ENCODE measurements at places on chromosomes 7 and 10. TPM values are rescaled to one million over a fixed set of nuclear protein-coding genes. Genes with fewer than 3 reads are reported as not detected.

CNTNAP2 gene
- not detected for total RNA-seq

AGR3 gene
- total RNA-seq = not detected

URGCP gene
- 25.5 TPM for total RNA-seq

GDF10 gene
- not detected for total RNA-seq

GPR85 gene
- 5.0 TPM for total RNA-seq

CLRN3 gene
- not detected for total RNA-seq

DKK1 gene
- total RNA-seq = 74.7 TPM

PPP1R9A gene
- total RNA-seq = not detected

ANKMY2 gene
- total RNA-seq = 41.9 TPM

GSDME gene
- 88.3 TPM for total RNA-seq

MSS51 gene
- total RNA-seq = 1.1 TPM

CCL26 gene
- not detected for total RNA-seq

PNLIPRP3 gene
- not detected for total RNA-seq

SUN3 gene
- total RNA-seq = not detected

DNA sequence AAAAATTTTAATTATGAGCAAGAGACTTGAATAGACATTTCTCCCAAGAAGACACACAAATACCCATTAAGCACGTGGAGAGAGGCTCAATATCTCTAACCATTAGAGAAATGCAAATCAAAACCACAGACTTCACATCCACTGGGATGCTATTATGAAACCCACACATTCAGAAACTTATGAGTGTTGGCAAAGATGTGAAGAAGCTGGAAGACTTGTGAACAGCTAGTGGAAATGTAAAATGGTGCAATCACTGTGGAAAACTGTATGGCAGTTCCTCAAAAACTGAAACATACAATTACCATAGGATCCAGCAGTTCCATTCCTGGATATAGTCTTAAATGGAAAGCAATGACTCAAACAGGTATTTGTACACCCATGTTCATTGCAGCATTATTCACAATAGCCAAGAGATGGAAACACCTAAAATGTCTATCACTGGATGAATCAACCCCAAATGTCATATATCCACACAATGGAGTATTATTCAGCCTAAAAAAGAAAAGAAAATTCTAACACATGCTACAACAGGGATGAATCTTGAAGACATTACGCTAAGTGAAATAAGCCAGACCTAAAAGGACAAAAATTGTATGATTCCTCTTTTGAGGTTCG is 53.5 kb upstream of the FRMD4A start:
- peak; percentile 20 for DNase-seq

DNA sequence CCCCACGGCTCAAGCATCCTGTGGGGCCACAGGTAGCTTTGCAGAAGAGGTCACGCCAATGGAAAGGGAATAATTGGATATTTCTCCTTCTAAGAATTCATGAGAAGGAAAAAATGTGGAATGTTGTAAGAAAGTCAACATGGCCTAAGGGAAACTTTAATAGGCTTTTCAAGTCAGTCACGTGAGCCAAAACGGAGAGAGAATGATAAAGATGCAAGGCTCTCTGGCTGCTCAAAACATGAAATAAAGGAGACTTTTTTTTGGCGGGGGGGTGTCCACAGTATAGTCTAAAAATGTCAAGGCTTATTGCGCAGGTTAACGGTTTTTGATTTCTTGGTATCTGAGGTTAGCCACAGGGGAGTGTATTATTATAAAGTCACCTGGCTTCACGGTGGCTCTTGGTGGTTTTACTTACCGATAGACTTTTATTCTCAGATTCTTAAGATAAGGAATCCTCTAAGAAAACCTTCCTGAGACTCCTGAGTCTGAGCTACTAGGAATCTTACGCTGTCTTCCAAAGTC is 148.1 kb downstream of the ARHGAP21 start:
- DNase-seq = no peak

- no peak for DNase-seq
Measured at GRCh38 chr10:94349327-94349726, 13.4 kb downstream of the NOC3L start.

- DNase-seq = peak; percentile 41
Measured at GRCh38 chr10:69644658-69645295, 14.7 kb downstream of the FAM241B start.

GRCh38 chr7:78090616-78091015 is 292.0 kb downstream of the PHTF2 start:
- peak; percentile 16 for DNase-seq

DNA sequence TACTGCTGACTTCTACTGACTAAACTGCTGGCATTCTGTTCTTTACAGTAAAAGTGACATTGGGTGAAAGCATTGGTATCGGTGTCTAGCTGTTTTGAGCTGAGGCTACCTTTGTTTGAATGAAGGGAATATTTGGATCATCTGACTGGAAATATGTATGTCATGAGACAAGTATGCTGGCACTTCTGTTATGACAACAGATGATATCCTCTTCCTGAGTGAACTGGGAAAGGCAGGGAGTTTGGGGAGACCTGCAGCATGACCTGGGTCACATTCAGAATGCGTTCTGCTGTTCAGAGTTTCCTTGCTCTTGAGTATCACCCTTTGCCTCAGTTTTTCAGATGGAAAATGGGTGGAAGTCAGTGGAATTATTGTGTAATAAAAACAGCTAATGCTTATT is 81.8 kb downstream of the PLCE1 start:
- no peak for DNase-seq

DNA sequence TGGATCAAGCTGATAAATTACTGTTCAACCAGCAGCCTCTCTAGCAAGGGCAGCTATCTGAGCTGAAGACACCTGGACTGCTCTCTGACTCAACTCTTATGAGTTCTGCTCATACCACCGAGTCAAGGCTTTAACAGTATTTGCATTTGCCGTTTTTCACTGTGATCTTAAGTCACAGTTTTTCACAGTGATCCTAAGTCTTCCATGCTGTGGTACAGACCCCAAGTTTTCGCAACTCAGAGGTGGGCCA is 31.3 kb downstream of the PIP4K2A start:
- DNase-seq = peak; percentile 36

GRCh38 chr7:5700391-5700985 is 81.0 kb downstream of the RNF216 start:
- DNase-seq = no peak

DNA sequence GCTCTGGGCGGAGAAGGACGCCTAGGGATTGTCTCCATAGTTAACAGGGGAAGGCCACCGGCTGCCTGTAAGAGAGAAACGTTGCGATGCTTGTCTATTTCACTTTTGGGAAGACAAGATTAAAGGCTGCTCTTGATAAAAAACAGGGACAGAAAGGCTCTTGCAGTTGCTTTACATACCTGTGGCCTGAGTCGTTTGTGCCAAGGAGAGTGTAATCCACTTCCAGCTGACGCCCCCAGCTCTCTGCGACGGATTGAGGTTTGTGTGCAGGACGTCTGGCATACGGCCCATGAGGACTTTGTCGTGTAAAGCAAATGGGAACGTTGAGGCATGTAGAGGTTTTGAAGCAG is 1.1 kb downstream of the MAP3K8 start:
- DNase-seq = peak; percentile 52

DNA sequence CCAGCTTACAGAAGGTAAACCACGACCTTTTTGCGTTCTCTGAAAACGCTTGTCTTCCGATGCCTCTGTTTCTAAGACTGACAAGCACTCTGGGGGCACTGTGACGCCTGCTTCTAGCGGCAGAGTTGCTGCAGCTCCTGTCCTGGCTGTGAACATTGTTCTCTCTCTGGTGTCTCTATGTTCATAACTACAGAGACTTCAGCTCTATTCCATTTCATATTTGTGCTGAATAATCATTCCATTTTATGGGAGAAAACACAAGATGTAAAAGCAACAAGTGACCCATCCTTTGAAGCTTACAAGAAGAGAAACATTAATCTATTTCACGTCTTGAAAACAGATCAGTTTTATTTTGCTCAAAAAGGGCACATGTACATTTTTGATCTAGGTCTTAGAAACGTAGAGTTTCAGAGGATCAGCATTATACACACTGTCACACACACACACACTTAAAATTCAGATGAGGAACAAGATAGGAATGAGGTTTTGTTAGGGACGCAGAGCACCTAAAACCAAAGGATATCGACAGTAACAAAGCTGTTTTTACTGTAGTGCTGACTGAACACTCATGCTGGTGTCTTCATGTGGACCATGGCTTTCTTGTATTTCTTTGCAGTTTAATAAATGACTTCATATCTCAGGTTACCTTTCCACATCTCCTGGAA is 3.0 kb downstream of the IKZF1 start:
- no peak for DNase-seq

DNA sequence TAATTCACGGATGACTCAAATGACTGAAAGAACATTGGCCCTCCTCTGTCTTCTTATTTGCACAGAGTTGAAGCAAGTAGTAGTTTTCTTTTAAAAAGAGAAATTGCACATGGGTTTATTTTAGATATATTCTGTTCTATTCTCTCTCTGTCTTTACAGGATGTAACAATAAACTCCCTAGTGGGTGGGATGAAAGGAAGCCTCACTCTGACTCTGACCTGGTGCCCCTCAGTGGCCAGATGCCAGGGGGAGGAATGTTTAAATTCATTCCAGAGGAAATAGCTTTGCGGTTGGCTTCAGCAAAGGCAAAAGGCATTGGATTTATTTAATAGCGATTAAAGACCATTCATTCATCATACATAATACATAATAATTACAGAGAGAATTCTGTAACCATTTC is 156.4 kb upstream of the MTPN start:
- DNase-seq = peak; percentile 8

GRCh38 chr10:120945801-120946302 is 94.7 kb downstream of the WDR11 start:
- no peak for DNase-seq

- DNase-seq = no peak
Measured at GRCh38 chr7:133477791-133478190, 224.9 kb downstream of the EXOC4 start.

- no peak for DNase-seq
Measured at GRCh38 chr10:43945094-43945730, 296.5 kb upstream of the ZNF32 start.

DNA sequence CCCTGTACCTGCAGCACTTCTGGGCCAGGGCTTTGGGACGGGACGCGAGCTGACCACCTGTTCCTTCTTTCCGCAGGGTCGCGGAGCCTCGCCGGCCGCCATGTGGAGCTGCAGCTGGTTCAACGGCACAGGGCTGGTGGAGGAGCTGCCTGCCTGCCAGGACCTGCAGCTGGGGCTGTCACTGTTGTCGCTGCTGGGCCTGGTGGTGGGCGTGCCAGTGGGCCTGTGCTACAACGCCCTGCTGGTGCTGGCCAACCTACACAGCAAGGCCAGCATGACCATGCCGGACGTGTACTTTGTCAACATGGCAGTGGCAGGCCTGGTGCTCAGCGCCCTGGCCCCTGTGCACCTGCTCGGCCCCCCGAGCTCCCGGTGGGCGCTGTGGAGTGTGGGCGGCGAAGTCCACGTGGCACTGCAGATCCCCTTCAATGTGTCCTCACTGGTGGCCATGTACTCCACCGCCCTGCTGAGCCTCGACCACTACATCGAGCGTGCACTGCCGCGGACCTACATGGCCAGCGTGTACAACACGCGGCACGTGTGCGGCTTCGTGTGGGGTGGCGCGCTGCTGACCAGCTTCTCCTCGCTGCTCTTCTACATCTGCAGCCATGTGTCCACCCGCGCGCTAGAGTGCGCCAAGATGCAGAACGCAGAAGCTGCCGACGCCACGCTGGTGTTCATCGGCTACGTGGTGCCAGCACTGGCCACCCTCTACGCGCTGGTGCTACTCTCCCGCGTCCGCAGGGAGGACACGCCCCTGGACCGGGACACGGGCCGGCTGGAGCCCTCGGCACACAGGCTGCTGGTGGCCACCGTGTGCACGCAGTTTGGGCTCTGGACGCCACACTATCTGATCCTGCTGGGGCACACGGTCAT is 13.3 kb downstream of the GPR146 start:
- no peak for DNase-seq

DNA sequence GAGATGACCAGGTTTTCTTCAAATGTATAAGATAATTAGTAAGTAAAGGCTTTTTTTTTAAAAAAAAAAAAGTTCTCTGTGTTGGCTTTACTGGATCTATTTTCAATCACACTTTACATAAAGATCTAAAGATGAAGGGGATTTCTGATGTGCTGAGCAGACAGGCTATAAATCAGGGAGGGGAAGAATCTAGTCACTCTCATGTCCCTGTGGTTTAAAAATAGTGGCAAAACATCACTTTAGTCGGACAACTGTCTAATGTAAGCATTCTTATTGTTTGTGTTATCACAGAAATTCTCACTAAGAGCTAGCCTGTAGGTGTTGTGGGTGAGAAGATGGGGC is 132.7 kb downstream of the ICA1 start:
- no peak for DNase-seq

- no peak for DNase-seq
Measured at GRCh38 chr7:157638563-157638962, 301.8 kb downstream of the DNAJB6 start.

DNA sequence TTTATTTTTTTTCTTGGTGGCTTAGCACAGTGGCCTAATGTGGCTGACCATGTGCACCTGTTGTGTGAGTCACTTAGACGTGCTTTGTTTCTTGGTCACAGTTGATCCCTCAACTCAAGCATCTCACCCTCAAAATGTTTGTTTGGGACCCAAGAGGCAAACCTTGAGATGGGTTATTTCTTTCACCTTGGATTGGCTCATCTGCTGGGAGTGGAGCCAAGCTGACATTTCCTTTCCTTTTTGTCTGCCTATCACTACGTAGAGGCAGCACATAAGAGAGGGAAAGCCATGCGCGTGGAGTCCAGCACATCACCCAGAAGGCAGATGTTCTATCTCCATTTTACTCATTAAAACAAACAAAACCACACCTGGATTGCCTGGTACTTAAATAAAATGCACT is 6.4 kb upstream of the PRKCQ start:
- no peak for DNase-seq

- DNase-seq = no peak
Measured at GRCh38 chr7:157411580-157411979, 74.8 kb downstream of the DNAJB6 start.

- no peak for DNase-seq
Measured at GRCh38 chr10:82943142-82943541, 1068.1 kb downstream of the NRG3 start.

DNA sequence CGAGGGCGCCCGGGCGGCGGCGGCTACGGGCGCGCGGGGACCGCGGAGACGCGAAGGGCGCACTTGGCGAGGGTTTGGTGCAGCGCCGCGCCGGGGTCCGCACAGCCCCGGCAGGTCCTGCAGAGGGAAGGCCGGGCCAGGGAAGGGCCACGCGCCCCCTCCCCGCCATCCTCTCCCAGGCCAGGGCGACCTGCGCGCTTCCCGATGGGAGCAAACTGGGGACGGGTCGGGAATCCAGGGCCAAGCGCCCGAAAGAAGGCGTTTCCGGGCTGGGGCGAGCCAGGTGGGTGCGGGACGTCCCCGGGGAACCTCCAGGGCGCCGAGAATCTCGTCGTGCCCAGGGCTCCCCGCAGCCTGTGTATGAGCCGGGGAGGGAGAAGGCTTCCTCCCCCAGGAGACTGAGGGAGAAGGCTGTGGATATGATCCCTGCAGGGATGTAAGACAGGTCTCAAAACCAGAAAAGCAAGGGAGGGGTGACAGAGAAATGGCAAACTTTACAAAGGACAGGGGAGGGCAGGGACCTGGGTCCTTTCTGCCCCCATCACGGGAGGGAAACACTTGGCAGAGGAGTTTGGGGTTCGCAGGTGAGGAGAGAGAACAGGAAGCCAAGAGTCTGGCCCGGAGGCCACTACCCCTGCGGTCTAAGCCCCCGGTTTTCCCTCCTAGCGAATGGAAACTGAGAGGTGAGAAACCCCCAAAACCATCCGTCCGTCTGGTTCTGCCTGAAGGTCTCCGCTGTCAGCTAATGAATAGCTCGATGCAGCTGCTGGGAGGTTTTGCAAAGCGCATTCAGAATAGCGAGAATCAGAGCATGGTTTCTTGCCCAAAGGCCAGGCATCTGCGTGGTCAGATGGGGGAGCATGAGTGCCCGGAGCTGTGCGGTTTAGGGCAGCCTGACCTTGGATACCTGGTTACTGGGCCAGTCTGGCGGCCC is 674 bp downstream of the AMZ1 start:
- no peak for DNase-seq
